Stimulated activated CD8-positive, alpha-beta memory T cell treated with anti-CD3 and anti-CD28 coated beads, Interleukin-7, amount 100 ng/mL, for 4 hours (primary cell): ENCODE measurements at places on chromosomes 5 and 9.

DNA sequence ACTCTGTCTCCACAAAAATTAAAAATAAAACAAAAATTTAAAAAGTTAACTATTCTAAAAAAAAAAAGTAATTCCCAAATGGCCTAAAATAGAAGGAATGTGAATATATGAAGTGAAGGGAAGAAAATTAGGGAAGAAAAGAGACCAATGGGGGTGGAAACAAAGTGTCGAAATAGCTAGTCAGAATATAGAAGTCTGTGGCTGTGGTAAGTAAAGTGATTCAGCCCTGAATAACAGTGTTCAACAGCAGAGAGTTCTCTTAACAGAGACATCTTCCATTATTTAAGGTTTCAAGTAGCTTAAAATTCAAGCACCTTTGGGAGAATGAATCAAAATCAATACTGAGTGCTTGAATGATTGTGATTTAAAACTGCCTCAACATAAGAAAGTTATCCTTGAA is 51.7 kb downstream of the LPAR1 start:
- DNase-seq: no peak

GRCh38 chr5:14156290-14156649 is 13.1 kb downstream of the TRIO start:
- DNase-seq: no peak

DNA sequence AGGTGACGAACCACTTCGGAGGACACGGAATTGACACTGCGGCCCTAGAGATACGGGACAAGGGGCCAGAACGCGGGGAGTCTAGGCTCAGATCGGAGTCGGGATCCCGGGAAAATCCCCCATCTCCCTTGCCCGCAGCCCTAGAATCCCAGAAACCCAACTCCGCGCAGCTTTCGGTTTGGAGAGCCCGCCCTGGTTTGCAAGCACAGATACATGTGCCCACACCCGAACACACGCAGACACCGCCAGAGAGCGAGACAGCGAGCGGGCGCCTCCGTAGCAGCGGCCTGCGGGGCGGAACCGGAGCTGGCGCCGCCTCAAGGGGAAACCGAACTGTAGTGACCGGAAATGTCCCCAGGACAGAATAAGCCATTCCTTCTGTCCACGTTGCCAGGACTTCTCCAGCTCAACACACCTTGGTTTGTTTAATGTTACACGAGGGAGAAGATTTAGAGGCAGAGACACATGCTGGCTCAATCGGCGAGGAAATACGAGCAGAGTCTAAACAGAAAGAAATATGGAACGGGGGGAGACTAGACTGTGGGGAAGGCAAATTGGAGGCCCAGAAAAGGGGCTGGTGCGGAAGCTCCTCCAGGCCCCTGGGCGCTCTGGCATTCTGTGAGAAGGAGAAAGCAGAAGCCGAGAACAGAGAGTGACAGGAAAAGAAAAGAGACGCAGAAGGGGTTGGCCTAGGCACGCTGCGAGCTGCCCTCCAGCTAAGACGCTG is 2.9 kb upstream of the PAX5 start:
- DNase-seq: peak; percentile 39

DNA sequence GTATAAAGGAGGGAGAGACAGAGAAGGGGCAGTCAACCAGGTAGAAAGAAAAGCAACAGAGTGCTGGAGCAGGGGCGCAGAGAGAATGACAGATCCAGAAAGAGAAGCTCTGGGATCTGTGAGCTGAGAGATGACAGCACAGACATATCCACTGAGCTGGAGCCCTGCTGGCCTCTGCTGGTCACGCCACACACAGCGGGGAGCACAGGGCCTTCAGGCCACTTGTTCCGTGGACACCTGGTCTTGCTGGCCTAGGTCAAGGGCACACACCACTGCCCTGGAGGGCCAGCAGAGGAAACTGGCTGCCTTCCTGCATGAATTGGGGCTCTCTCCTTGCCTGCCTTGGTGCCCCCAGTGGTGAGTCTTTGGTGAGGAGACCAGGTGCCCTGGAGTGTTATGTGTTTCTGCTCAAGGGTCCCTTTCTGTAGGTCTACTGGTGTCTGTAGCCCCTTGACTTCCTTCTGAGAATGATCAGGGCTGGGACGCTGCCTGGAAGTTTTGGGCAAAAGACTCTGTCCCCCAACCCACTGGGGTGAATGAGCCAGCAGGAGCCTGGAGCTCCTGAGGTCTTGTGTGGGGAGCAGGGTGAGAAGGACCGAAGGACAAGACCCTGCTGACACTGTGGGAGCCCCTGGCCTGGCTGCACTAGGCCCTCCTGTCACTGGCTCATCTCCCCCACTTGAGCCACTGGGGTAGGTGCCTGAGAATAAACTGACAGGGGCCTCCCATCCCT is 59.2 kb upstream of the ADAMTS2 start:
- DNase-seq: no peak

- no peak for DNase-seq
These were observed 82.3 kb downstream of the ANXA1 start for GRCh38 chr9:73234008-73234360.

DNA sequence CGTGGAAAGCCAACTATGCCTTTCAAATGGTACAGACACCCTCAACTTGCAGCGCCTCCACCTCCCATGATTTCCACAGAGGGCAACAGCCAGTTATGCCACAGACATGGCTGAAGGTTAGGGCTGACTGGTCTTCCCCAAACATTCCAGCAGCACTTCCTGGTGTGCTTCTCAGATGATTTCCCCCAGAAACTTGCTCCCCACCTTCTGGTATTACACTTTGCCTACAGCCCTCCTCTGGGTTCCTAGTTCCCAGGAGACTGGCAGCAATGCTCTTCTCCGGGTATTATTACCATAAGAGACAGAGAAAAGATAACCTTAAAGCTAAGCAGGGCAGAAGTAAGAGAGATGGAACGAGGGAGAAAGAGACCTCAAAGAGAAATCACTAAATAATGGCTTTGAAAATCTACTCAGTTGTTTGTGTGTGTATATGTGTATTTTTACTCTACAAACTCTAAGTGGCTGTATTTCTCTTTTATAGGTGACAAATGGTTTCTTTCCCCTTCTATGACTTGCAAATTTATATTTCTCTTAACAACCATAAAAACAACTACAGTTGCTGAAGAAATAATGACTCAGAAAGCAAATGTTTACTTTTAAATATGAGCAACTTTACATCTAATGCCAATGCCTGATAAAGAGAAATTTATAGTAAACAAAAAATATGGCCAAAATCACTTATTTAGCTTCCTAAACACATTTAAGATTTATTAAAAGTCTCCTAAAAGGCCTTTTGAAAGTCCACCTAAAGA is 133.8 kb downstream of the PDE4D start:
- no peak for DNase-seq
